Lower leg skin (tissue), 4 donors: ENCODE measurements at places on chromosomes 4 and X. TPM values are rescaled to one million over a fixed set of nuclear protein-coding genes. Genes with fewer than 3 reads are reported as not detected.

GRCh38 chrX:109720947-109721346, 12.1 kb downstream of the ACSL4 start:
- DNase-seq, result no peak

DNA sequence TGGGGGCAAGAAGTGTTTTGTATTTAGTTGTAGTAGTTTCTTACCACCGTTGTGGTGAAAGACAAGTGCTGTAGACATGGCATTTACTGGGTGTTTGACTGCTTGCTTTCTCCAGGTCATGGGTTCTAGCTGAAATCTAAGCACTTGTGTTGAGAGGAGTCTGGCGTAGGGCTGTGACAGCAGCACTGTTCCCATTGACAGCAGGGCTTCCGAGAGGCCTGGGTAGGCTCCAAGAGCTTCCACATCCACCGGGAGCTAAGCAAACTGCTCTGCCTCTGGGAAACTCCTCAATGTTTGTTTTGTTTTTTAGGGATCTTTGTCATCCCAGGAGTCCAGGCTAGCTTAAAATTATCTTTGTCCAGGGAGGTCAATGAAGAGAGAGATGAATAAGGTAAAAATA, 44.3 kb downstream of the BMPR1B start:
- DNase-seq, result no peak

GRCh38 chrX:49120091-49120490, 3.4 kb downstream of the GPKOW start:
- DNase-seq, result no peak

DNA sequence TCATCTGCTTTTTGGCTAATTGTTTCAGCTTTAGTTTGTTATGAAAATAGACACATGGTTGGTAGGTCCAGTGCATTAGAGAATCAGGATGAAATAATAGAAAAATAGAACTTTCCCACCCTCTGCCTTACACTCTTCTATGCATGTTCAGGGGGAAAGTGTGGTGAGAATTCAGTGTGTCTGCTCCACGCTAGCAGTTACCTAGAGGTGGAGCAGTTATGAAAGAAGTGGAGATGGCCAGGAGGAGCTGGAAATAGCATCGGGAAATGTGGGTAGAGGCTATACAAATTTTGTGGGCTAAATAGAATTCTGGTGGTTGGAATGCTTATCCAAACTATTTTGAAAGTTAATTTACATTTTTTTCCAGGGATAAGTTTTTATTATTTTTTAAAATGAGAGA, 91.4 kb upstream of the MAD2L1 start:
- DNase-seq, result no peak

GRCh38 chr4:108919226-108919893, 156.5 kb upstream of the ETNPPL start:
- DNase-seq, result no peak

The GPR173 gene
- 0.51 TPM for total RNA-seq

The P2RY8 gene
- total RNA-seq, result 0.61 TPM

The IGFBP7 gene
- total RNA-seq, result 147 TPM

The ACOX3 gene
- 37.5 TPM for total RNA-seq

The ATOH1 gene
- not detected for total RNA-seq
